ENCODE measurements at places on chromosomes 2 and 18.

DNA sequence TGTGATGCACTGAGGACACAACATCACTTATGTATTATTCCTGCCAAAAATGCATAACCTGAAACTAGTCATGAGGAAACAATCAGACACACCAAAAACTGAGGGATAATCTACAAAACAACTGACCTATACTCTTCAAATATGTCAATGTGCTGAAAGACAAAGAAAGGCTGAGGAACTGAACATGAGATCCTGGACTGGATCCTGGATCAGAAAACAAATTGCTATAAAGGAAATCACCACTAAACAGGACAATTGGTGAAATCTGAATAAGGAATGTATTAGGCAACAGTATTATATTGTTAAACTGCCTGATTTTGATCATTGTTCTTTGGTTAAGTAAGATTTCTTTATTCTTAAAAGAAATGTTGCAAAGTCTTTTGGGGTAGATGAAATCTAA is 28.8 kb downstream of the CUL3 start:
- DNase-seq = no peak

DNA sequence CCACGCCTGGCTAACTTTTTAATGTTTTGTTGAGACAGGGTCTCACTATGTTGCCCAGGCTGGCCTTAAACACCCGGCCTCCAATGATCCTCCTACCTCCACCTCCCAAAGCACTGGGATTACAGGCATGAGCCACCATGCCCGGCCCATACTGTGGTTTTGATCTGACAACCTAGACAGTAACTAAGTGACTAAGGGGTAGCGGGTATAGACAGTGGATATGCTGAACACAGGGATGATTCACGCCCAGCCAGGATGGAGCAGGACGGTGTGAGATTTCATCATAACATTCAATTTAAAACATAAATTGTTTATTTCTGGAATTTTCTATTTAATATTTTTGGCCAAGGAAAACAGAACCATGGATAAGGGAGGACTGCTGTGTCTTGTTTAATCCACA is 36.0 kb upstream of the YPEL5 start:
- no peak for DNase-seq

- DNase-seq = no peak
These were observed 762 bp upstream of the SPOPL start for GRCh38 chr2:138500592-138501424.

DNA sequence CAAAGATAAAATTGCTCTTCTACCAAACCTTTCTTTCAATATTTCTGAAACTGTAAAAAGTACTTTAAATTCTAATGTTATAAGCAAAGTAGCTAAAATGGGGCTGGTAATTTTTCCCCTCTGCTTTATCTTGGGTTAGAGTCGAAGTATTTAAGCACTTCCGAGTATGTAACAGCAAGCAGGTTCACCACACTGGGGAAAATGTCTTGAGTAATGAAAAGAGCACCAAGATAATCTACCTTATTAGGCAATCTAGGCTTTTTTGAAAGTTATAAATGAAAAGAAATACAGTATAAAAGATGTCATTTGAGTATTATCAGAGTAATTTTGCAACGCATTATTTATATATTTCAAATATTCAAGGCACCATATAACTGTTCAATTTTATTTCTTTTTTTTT is 687 bp upstream of the DSG3 start:
- no peak for DNase-seq
